ENCODE measurements at places on chromosomes 6 and 20.

DNA sequence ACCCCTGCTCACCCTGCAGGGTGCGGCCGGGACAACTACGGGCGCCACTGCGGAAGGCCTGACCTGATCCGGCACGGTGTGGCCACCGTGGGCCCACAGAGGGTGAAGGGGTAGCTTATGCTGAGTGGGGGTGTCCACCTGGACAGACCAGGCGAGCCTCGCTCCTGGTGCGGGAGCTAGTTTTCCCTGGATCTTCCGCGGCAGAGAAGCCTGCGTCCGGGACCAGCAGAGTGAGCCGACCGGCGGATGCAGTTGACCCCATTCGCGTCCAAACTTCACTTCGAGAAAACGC is 38.2 kb downstream of the NCR2 start:
- no peak for DNase-seq

GRCh38 chr6:38774929-38775707 is 60.0 kb downstream of the DNAH8 start:
- DNase-seq = no peak

GRCh38 chr6:111057074-111057752 is 30.1 kb upstream of the SLC16A10 start:
- DNase-seq = peak; percentile 75

DNA sequence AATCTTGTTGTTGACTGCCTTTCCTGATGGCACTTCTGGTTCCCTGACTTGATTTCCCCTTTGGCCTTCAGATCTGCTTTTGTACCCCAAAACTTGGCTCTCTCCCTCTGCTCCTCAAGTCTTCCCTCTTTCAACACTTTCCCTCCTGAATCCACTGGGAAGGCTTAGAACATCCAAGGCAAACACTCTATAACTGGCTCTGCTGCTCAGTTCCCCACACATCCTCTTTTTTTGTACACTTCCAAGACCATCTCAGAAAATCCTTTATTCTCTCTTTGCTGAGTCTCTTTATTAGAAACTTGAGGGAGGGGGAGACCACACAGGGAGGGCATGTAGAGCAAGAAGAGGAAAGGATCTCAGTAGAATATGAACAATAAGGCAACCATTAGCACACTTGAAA is 354.1 kb downstream of the KIF16B start:
- DNase-seq = no peak

DNA sequence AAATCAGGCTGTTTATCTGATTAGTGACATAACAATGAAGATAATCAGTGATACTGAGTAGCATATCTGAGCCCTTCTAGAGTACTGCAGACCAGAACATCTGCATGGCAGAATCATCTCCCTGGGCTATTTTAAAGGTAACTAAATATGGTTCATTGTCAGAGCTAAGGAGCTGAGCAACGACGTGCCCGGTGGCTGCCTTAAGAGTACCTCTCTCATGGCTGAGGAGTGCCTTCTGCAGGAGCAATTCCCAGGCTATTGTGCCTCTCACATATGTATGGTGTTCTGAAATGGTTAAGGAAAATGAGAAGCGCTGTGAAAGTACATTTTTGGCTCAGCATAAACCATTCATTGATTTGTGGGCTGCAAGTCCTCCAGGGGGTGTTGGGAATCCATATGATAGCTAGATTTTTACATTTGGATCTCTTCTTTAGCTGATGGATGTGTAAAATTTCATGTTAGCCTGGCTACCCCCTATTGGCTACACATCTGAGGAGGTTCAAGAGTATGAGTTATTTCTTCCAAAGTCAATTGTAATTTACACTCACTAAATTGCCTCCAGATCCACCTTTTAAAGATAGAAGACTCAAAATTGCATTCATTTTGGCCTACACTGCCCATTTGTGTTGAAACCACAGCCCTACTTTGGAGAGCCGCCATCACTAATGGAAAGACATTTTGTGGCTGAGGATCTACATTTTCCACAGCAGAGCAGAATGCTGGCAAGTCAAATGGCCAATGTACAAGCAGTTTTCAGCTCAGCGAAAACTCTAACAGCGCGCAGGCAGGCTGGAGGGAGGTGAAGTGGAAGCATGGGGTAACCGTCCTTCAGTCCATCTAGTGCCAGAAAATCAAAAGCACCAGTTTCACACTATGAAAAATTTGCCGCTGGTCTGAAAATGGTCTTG is 198.0 kb downstream of the SIM1 start:
- DNase-seq = no peak

- no peak for DNase-seq
Measured at GRCh38 chr6:8637896-8638597, 202.7 kb upstream of the SLC35B3 start.

DNA sequence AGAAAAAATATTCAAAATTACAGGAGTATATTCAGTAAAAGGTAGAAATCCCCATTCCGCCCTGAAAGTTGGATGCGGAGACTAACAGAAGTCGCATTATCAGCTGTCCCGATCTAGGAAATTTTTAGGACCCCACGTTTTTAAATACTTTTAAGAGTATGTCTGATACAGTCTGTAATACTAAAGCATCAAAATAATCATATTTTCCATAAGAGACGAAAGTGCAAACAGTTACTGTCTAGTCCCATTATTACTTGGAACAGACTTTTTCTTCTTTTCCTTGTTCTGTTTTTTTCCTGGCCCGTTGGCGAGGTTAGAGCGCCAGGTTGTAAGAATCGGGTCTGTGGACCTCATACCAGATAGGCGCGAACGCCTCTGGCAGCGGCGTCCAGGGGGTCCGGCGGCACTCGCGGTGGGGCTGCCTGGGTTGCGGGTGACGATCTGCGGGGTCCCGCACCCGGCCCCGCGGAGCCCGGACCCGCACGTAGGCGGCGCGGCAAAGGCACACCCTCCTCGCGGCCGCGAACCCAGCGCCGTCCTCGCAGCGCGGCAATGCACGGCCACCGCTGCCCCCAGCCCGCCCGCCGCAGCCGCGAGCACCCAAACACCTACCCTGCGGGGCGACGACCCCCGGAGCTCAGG is 460 bp downstream of the PLAGL1 start:
- DNase-seq = no peak

DNA sequence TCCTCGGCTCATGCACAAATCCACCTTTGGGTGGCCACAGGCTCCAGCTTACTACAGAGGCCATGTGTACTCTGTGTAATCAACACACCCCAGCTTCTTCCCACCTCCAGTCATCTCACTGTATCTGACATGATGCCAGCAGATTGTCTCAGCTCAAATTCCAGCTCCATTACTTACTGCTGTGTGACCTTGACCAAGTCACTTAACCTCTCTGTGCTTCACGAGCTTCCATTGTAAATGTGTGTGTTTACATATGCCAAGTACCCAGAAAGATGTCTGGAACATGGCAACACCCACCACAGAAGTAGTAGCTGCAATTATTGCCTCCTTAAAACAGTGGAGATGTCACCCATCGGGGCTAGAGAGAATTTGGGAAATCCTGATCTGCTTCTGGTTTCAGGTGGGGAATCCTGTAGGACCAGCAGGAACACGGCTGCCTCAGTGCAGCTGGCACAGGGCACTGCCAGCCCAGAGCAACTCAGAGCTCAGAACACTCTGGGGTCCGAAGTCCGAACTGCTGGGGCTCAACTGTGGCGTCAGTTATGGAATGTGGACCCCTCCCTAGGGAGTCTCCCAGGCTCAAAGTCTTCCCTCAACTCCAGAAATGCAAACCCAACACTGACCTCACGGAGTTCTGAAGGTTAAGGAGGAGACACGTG is 21.2 kb upstream of the HLA-B start:
- no peak for DNase-seq

DNA sequence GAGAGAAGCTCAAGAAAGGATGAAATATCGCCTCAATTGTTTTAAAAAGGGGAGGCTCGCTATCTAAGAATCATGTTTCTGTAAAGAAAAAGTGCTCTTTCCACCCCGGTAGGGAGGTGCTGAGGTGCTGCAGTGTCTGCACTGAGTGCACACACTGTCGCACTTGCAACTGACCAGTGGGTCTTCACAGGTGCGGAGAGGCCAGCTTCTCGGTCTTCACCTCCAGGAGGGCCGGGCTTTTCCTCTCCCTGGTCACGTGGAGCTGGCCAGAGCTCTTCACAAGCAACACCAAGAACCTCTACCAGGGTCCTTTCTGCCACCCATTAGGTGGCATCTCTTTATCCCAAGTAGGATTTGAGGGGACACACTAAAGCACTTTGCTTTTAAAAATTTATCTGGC is 27.8 kb upstream of the TCFL5 start:
- DNase-seq = no peak

DNA sequence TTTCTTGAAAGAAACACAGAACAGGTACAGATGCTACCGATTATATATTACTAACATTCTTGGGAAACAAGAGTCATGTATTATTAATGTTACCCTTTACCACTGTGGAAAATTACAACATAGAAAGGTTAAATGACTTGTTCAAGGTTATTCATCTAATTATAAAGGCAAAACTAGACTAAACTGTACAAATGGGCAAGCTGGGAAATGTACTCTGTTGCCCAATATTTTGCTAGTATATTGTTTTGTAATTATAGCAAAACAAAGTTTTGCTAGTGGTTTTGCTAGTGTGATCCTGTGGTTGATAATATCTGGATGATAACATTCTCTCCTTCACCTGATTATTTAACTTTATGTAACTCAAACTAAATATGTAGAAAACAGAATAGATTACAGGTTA is 96.5 kb downstream of the TINAG start:
- peak; percentile 22 for DNase-seq

DNA sequence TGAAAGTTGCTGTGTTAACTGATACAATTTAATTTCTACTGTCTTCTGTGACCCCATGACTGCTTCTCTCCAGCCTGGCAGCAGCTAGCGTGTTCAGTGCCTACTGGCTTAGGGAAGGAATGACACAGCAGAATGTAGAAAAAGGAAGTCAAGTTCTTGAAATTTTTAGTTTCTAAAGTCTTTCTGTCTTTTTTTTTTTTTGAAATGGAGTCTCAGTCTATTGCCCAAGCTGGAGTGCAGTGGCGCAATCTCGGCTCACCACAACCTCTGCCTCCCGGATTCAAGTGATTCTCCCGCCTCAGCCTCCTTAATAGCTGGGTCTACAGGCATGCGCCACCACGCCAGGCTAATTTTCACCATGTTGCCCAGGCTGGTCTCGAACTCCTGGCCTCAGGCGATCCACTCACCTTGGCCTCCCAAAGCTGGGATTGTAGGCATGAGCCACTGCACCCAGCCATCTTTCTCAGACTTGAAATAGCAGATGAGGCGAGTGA is 39.3 kb downstream of the PCNA start:
- DNase-seq = peak; percentile 77

DNA sequence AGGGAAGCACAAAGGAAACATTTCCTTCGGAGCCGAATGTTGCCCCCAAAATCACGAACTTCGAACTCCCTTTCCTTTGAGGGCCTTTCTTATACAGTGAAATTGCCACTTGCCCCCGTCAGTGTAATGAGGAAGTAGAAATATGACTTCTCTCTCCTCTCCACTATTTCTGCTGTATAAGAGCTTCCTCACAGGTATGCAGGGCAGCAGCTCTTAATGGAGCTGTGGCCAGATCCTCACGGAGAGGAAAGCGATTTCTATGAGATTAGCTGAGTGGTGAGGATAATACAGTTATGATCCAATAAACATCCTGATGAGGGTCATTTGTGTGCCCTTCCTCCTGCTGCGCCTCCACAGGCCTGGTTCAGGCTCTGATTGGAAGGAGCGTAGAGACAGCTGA is 10.8 kb upstream of the CPNE5 start:
- no peak for DNase-seq

GRCh38 chr20:56979125-56979524 is 287.3 kb downstream of the BMP7 start:
- DNase-seq = no peak

DNA sequence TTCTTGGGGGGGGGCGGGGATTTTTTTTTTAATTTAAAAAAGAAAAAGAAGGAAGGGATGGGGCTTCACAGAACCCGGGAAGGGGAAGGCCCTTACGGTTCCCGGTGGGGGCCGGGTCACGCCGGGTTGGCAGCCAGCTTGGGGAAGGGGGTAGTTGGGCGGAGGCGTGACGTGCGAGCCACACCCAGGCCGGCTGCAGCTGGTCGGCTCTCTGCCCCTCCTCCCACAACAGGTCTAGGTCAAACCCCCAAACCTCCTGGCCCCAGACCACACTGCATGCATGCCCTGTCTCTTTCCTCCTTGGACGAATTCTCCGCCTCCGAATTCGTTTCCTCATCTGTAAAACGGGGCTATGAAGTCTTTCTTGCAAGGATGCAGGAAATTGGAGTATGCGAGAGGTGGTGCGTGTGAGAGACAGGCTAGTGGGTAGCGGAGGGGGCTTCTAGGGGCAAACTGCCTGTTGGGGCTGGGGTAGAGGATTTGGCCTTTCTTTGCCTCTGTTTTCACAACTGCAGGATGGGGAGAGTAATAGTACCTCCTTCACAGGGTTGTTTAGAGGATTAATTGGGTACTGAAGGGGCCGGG is 828 bp downstream of the HCK start:
- DNase-seq = no peak

GRCh38 chr20:62647521-62648317 is 5.4 kb downstream of the SLCO4A1 start:
- no peak for DNase-seq

DNA sequence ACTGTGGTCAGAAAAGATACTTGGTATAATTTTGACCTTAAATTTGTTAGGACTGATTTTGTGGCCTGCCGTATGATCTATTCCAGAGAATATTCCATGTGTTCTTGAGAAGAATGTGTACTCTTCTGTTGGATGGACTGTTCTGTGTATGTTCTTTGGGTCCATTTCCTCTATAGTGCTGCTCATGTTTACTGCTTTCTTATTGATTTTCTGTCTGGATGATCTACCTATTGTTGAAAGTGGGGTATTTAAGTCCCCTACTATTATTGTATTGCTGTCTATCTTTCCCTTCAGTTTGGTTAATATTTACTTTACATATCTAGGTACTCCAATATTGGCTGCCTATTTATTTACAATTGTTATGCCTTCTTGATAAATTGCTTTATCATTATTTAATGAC is 298.4 kb downstream of the BCKDHB start:
- DNase-seq = no peak

DNA sequence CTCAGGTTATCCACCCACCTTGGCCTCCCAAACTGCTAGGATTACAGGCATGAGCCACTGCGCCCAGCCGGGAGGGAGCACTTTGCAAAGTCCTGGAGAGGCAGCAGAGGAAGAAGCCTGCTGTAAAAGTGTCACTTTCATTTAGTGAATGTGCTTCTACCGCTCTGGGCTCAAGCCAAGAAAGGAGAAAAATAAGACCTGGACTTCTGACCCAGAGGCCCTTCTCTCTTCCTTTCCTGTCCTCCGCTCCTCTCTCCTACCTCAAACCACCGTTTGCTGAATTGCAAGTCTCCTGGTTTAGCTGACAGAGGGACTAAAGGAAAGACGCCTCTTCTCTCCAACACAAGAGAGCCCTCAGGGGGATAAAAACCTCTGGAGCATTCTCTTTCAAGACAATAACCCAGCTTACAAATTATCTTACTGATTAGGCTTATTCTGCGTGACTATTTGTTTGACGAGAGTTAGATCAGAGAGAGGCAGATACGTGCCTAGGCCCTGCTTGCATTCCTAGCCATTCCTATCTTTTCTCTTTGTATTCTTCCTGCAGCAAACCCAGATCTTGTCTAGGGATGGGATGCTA is 84.2 kb upstream of the SLC22A23 start:
- DNase-seq = no peak

- no peak for DNase-seq
Measured at GRCh38 chr6:31899882-31900722, 1.8 kb downstream of the ZBTB12 start.

- DNase-seq = no peak
Measured at GRCh38 chr20:1377341-1377871, 15.4 kb downstream of the FKBP1A start.

- DNase-seq = no peak
Measured at GRCh38 chr6:156869980-156870398, 92.8 kb downstream of the ARID1B start.

- no peak for DNase-seq
Measured at GRCh38 chr20:3367089-3367488, 40.4 kb downstream of the DNAAF9 start.

Data from choroid plexus epithelial cell (primary cell).